ENCODE measurements at places on chromosomes 1 and 21.

DNA sequence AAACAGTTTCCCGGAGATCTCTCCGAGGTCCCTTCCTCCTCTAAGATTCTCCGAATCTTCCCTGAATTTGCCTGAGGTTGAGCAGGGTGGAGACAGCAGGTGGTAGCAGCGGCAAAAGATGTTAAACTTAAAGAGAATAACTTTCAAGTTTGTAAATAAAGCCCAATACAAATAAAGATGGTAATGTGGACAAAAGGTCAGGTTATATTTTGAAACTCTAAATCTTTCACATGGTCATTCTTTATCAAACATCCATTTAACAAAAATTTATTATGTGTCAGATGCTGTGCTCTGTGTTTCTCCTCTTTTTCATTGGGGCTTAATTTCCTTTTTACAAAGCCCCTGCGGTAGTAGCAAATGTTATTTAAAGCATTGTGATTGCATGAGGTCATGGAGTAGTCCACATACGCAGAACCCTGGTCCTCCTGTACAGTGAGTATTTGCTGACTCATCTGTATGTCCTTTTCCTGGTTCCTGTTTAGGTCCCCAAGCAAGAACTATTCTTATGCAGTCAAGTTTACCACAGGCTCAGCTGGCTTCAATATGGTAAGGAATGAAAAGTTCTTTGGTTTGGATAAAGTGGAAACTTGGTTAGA lies 119.2 kb downstream of the ITSN1 start:
- peak; percentile 99 for DNase-seq

GRCh38 chr1:77926561-77927357 lies 38.3 kb downstream of the NEXN start:
- no peak for DNase-seq

GRCh38 chr1:217026531-217026930 lies 303.3 kb upstream of the ESRRG start:
- no peak for DNase-seq

- DNase-seq = no peak
These were observed 3.9 kb downstream of the KPRP start for GRCh38 chr1:152761609-152762213.

GRCh38 chr1:218760601-218761570 lies 412.8 kb upstream of the LYPLAL1 start:
- DNase-seq = no peak

- no peak for DNase-seq
These were observed 7.0 kb downstream of the OR14I1 start for GRCh38 chr1:248695451-248696132.

DNA sequence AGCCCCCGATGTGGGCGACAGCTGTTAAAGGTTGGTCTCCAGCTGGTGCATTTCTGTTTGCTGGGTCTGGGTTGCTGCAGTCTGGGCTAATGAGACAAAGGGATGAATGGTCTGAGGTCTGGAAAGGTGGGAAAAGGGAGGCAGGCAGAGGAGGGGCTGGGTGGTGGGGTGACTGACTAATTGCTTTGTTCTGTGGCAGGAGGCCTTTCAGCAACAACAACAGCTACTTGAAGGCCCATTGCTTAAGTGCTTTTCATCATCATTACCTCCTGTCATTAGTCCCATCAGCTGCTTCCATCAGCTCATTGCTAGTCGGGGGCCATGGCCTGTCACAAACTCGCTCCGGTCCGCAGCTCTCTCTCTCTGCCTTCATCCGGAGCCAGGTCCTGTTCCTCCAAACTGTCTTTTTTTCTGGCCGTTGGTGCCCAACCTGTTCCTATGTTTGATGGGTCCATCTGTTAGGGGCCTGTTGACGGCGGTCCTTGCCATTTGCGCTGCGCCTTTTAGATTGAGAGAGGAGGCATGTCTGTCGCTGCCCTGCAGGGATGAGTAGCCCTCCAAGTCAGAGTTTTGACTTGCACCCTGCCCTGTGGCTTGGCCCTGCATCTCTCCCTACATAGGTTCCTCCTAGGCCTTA lies 105.6 kb upstream of the PLXNA2 start:
- no peak for DNase-seq

DNA sequence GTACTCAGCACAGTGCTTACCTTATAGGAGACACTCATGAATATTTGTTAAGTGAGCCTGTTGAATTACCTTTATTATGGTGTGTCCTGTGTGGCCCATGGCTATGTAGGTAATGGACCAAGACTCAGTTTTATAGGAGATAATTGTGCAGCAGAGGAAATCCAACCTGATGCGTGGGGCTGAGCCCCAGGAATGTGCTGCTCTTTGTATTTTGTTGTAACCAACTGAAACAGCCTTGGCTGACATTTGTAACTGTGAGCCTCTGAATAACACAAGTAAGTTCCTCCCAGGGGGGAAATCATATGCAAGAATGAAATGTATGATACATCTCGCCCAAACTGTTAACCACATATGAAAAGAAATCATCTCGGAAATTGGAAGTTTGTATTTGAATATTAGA lies 364.2 kb upstream of the ZP4 start:
- DNase-seq = no peak

GRCh38 chr1:44515416-44515815 lies 110.4 kb downstream of the RNF220 start:
- DNase-seq = no peak

DNA sequence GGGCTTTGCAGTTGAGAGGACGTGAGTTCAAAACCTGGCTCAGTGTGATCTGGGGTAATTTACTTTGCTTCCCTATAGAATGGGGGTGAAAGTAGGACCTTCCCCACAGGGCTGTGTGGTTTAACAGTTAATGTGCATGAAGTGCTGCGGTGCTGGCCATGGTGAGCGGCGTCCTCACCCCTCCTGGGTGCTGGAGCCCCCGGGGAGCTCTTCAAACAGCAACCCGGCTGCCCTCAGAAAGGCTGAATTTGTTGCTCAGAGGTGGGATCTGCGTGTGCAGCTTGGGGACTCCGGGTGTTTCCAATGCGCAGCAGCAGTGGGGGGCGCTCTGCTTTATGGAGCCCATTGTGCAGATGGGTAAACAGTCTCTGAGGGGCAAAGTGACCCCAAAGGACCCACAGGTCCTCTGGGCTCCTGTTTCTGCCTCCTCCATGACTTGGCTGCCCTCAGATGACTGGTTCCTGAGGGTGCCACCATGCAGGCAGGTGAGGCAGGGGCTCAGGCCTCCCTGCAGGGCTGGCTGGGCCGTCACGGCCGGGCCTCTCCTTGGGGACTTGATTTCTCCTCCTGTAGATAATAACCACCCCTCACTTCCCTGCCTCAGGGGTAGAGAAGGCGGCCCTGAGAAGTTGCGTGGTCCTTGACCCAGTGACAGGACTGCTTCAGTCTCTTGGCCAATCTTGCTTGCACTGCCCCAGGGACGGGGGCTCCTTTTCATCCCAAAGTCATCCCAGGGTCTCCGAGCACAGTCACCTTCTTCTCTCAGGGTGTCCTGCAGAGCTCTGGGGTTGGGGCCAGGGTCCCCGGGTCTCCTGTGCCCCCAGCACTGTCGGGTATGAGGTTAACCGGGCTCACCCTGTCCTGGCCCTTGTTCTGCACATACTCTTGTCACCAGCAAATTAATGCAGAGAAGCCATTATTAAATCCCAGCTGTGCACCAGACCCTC lies 40.3 kb downstream of the DMRTB1 start:
- no peak for DNase-seq

DNA sequence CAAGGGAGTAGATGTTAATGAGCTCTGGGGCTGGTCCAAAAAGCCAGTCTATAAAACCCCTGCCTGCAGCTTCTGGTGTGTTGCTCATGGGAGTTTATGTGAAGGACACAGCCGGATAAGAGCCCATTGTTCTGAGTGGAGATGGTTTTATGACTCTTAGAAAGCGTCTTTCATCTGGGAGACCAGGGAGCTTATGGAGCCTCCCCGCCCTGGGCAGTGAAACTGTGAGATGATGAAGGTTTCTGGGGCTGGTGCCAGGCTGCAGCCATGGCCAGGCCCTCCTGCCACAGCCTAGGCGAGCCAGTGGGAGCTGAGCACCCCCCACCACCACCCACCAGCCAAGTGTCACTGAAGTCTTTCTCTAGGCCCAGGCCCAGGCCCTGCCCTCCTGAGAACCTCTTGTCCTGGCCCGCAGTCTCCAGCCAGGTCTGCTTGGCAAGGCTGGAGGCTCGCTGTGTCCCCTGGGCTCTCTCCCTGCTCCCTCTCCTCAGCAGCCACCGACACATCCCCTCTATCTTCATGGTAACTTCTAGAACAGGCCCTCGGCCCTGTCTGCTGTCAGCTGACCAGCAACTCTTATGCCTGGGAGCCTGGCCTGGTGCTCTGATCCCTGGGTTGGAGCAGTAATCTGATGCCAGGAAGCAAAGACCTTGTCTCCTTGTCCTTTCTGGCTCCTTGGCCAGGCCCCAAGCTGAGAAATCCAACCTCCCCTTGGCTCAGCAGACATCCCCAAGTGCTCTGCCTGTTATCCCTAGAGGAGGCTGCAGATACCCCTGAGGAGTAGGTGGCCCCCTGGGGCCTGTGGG lies 7.6 kb upstream of the ARHGEF10L start:
- no peak for DNase-seq

DNA sequence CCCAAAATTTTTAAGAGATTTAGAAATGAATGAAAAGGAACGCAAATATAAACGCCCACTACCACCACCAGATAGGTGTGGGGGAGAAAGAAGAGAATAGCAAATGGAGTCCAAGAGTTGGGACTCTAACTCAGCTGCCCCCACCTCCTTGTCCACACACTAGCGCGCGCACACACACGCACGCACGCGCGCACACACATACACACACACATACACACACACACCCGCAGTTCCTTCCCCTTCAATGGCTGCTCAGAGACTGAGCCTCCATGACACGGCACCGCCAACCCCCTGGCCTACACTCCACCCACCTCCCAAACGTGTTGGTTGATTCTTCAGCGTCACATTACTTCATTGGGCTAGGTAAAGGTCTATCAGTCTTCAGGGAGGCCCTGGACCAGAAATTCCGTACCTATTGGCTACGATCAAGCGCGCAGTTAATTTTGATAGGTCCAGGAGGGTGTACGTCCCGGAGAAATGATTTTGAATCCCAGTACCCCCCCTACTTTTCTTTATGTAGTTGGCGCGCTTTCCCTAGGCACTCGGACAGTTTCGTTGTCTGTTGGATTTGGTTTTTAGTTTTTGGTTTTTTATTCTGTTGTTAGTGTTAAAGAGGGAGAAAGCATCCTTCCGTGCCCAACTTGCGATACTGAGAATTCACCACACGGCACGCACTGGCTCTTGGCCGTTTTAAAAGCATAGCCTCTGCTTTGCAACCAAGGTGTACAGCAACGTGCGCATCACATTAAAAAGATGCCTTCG lies at the start of gene ANP32E:
ANP32E (minus strand) TSS at position 261 of the 762 bp plus-strand sequence. CDS start 326 bp downstream, outside the sequence.
- DNase-seq = peak; percentile 100

GRCh38 chr21:15028186-15028585 lies 36.6 kb downstream of the NRIP1 start:
- DNase-seq = no peak
